ENCODE measurements at places on chromosomes 6 and 20.

- DNase-seq, result no peak
These were observed 292.6 kb downstream of the GMDS start for GRCh38 chr6:1952740-1953360.

DNA sequence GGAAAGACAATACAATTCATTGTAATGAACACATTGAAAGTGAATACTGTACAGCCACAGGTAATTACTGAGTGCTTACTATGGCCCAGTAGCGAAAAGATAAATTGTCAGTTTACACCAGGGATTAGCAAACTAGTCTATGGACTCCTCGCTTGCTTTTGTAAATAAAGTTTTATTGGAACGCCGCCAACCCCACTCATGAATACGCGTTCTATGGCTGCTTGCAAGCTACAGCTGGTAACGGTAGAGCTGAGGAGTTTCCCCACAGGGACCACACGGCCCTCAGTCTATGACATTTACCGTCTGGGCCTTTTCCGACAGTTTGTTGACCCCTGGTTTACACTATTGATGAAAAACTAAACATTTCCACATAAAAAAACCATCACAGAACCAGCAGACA, 24.2 kb downstream of the LAMA5 start:
- no peak for DNase-seq

DNA sequence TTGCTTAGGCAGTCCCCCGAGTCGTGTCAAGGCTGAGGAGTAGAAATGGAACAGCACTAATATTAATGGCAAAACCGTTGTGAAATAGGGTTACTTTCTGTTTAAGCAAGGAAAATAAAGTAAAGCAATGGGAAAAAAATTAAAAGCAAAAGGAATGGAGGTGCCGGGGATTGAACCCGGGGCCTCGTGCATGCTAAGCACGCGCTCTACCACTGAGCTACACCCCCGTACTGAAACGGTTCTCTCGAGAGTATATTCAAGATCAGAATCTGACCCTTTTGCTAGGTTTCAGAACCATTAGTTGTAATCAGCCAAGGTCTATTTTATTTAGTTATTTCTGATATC, 85.5 kb downstream of the TRIM27 start:
- DNase-seq, result no peak

- no peak for DNase-seq
These were observed 155.4 kb downstream of the RFPL4B start for GRCh38 chr6:112502351-112503090.

DNA sequence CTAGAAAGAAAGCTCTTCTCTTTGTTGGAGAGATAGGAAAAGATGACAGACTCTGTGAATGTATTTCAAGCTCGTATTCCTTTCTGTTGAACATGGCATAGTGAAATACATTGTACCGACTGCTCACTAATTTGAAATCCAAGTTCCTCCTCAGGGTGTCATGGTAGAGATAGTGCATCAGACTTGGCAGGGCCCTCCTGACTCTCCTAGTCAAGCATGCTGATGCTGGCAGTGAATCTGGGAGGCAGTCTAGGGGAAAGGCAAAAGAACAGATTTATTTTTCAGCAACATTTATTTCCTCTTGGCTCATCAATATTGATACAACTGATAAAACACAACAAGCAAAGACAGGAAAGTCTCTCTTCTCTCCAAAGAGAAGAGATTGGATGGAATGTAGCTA, 356.3 kb upstream of the IRAK1BP1 start:
- no peak for DNase-seq

All from activated B cell treated with CpG ODN at 0.5 μM for 24 hours (primary cell).